ENCODE measurements at places on chromosomes 5 and 9.

GRCh38 chr5:135452321-135453030 is at the start of gene TIFAB:
TSS of gene TIFAB (minus strand) at chr5:135452351. CDS start at chr5:135449939, 2,412 bp downstream.
- DNase-seq: no peak

GRCh38 chr5:73862796-73863195 is 236.8 kb downstream of the ARHGEF28 start:
- no peak for DNase-seq

- DNase-seq: no peak
These were observed 439.3 kb downstream of the DTWD2 start for GRCh38 chr5:118548761-118549720.

GRCh38 chr9:81601639-81602623 is 87.4 kb downstream of the TLE1 start:
- no peak for DNase-seq

Measured in stimulated activated CD8-positive, alpha-beta memory T cell treated with anti-CD3 and anti-CD28 coated beads, Interleukin-12 subunit alpha, Interleukin-12 subunit beta, amount 100 ng/mL, for 1 hour (primary cell).